DMS53 (cell line): ENCODE measurements at places on chromosomes 5 and 9.

DNA sequence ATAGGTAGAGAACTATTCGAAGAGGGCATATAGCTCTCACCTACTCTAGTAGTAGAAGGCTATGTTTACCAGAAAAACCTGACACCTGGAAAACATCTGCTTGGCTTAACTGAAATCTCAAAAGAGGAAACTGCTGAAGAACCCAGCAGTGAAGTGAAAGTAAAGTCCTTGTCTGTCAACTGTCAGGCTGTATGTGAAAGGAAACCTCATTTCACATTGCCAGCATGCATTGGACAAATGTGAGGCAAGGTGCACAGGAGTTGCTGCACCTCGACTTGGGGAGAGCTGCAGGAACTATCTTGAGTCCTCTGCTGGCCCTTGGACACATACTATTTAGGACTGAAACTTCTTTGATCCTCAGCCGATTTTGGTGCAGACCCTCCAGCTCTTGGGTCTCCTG, 53.3 kb downstream of the NREP start:
- DNase-seq, result peak; percentile 20

DNA sequence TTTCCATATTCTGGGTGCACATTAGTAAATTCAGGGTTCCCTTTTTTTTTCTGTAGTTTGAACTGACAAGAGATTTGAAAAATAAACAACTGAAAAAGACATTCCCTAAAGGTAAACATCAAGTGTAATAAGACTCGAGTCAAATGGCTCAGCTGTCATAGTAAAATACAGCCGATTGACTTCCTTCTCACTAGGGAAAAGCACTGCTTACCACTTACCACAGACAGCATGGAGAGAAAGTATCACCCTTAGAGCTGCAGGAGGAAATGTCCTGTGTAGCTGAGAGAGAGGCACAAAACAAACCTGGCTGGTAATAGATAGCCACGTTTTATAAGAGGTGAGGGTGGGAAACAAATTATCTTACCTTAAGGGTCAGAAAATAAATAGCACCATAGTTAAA, 12.1 kb upstream of the DMAC1 start:
- peak; percentile 40 for DNase-seq

GRCh38 chr9:72855321-72855720, 97.5 kb downstream of the ALDH1A1 start:
- DNase-seq, result no peak

- no peak for DNase-seq
Measured at GRCh38 chr9:77017505-77017894, 2.0 kb upstream of the FOXB2 start.

GRCh38 chr9:89204801-89205200, 26.2 kb upstream of the SHC3 start:
- DNase-seq, result no peak

DNA sequence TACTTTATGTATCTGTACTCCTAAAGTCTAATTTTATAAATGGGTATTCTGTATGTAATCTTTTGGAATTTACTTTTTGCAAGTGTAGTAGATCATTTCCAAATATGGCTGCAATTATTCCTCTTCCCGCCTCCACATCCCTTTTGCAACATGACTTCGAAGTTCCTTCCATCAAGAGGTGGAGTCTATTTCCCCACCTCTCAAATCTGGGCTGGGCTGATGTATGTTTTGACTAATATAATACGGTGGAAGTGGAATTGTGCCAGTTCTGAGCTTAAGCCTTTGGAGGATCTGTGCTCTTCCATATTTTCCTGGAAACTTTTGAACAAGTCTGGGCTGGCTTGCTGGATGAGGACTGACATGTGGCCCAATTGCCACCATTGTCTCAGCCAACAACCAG, 155.9 kb downstream of the FGF18 start:
- DNase-seq, result no peak

GRCh38 chr5:142613271-142613671, 72.6 kb downstream of the FGF1 start:
- DNase-seq, result no peak

DNA sequence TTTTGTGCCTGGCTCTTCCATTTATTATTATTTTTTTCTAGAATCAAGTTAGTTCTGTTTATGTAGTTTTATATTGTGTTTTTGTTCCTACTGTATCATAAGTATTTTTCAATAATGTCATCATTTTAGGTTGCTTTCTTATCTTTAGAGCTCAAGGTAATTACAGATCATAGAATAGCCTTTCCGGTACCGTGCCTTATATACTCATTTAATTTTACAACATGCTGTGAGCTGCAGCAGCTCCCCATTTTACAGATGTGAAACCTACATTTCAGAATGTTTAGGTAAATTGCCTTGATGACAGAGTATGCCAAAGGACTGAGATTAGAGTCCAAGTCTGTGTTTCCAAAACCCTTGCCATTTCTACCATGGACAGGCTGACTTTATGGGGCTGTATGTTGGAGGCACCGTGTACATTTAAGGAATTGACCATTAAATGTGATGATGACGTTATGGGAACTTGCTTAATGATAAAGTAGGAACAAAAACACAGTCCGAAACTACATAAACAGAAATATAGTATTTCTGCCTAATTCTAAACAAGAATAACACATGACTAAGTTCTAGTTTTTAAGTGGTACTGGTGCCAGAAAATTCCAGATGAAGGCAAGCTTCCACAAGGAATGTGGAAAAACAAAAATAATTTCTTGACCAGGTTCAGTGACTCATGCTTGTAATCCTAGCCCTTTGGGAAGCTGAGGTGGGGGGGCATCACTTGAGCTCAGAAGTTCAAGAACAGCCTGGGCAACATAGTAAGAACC, 97.7 kb downstream of the IQGAP2 start:
- DNase-seq, result no peak

- DNase-seq, result no peak
Measured at GRCh38 chr5:150492621-150493020, 15.3 kb upstream of the NDST1 start.

DNA sequence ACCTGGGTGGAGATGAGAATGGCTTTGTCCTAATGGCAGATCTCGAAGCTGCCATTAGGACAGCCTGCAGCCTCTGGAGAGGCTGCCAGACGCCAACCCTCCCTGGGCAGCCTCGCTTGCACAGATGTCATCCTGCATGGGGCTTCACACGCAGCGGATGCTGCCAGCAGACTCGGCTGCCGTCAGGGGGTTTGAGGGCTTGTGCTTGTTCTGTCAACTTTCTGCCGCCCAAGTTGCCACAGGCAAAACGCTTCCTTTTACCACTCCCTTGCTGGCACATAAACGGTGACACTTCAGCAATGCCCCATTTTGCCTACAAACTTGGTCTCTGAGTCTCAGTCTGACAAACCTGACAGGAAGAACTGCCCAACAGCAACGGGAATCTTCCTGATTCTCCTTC, 24.7 kb downstream of the DAP start:
- no peak for DNase-seq

DNA sequence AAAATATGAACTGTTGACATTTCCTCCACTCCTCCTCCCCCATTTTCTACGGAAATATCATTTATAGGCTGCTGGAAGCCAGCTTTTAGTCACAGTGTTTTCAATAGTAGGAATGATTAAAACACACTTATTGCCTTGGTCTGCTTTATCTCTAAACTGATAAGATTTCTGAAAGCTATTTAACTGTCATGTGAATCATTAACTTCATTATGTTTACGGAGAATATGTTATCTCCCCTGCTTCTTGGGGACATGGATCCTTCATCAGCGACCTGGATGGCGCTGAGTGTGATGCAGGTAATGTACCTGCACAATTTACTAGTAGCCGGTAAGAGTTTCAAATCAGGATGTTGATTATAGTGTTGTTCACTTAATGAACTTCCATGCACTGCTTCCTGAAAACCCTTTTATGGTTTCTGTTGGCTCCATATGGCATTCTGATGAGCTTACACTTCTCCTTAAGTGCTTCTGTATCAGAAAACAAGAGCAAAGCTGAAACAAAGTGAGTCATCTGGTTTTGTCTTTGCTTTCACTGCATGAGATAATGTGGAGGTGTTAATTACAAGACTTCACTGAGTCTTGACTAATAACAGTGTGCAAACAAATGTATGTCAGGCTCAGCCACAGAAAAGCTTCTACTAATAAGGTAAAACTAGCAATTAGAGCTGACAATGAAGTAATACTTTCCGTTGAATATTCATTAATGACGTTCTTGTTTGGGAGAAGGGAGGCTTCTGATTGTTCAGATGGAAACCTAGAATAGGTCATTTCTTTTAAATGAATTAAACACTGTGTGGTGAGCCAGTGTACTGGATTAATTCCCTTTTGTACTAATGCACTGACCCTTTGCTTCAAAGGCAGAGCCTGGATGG, 162.4 kb upstream of the ZNF608 start:
- DNase-seq, result peak; percentile 86

GRCh38 chr5:148372893-148373292, 10.9 kb upstream of the FBXO38 start:
- DNase-seq, result no peak

DNA sequence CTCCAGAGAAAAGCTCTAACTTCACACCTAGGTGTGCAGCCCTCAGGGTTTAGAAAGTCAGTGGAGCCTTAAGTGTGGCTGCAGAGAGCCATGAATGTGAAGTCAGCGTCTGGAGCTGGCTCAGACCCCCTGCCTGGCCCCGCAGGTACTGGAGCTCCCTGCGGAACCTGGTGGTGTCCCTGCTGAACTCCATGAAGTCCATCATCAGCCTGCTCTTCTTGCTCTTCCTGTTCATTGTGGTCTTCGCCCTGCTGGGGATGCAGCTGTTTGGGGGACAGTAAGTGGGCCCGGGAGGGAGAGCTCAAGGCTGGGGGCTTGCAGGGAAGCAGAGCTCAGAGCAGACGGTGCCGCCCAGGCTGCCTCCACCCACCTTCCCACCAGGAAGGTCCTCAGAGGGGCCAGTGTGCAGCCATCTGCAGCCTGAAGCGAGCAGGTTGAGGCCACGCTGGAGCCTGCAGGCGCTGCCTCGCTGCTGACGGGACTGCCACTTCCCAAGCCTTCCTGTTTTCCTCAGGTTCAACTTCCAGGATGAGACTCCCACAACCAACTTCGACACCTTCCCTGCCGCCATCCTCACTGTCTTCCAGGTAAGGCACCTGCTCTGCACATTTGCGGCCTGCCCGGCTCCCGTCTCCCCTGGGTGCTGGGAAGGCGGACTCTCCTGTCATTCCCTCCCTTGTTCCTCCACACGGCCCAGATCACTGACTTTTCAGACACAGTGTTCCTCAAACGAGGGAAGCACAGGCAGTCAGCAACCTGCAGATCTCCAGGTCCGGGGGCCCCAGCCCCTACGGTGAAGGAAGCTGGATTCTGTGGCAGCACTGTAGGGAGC, 108.9 kb downstream of the CACNA1B start:
- DNase-seq, result no peak
